ENCODE measurements at places on chromosomes 1 and 21. TPM values are rescaled to one million over a fixed set of nuclear protein-coding genes. Genes with fewer than 3 reads are reported as not detected.

DNA sequence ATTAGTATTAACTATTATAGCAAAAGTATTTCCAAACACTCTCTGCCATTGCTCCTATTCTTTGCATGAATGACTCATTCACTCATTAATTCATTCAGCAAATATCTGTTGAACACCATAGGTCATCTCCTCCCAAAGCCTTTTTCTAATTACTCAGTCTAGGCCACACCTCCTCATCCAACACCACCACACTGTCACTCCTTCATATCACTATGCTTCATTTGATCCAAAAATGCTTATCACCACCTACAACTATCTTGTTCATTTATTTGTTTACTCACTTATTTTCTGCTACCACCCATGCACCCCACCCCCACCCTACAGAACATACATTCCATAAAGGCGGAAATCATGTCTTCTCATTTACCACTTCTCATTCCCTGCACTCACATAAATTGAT, 94.4 kb upstream of the TNFSF4 start:
- no peak for DNase-seq

DNA sequence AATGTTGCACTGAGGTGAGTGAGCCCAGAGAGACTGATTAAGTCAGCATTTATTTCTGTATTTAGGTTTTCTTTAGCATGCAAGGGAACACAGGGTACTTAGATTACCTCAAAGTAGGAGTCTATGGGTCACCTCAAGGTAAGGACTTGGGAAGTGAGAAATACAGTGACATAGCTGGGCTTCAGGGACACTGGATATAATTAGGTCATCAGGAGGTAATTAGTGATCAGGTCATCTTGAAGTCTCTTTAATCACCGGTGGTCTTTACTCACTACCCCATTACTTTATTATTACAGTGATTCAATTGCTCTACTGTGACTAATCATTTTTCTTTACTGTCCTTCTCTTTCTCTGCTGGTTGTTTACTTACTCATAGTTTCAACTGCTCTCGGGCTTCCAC, 59.9 kb upstream of the KCNK1 start:
- DNase-seq = no peak

The UBASH3A gene
- not detected for total RNA-seq

The FABP3 gene
- total RNA-seq = 44.2 TPM

The LMX1A gene
- total RNA-seq = not detected

The AMY1A gene
- not detected for total RNA-seq

DNA sequence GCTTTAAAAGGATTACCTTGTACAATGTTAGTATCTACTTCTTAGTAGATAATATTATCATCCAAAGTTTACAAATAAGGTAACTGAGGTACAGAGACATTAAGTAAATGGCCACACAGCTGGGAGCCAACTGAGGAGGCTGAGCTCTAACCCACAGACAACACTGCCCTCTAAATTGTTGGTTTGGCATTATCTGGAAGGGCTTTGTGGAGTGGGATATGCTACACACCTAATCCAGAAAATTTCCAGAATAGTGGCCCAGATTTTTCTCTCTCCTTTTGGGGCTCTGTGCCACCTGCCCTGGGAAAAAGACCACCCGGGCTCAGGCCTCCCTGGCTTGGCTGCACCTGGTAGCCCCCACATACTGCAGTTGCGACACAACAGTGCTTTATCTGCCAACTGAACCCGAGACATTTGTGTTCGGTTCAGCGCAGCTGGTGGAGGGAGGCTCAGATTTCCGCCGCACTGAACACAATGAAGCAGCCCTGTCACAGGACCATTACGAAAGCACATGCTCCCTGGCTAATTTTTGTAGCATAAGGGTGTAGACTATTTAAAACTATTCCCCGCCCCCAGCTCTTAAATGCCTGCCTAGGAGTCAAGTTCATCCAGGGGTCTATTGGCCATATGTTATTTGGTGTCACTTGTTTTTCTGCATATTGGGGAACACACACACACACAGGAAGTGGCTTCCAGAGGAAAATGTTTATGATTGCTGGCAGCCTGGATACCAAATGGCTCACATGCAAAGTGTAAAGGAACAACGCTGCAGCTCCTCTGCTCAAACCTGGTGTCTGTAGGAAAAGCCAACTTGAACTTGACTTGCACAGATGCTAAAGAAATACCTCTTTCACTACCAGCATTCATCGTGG, 92.3 kb upstream of the ESRRG start:
- no peak for DNase-seq

DNA sequence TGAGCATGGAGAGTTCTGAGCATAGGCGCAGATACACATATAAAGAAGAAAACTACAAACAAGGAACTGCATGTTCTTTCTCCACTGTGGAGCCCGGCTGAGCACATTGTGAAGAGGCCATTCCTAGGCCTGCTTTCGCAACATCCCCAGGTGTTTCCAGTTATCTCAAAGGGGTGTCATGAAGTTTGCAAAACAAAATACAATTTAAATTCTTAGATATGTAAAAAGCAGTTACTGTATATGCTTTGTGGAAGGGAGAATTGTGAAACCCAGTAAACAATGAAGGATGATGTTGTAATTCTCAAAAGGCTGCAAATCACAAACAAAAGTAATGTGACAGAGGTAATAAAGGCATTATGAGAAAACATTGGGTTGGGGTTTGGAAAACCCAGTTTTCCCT, 98.6 kb upstream of the ZNF644 start:
- DNase-seq = no peak

The LCA5L gene
- total RNA-seq = 0.65 TPM

The NEK2 gene
- total RNA-seq = not detected

- no peak for DNase-seq
These were observed 692.3 kb downstream of the RWDD3 start for GRCh38 chr1:95926331-95926730.

The FCRLA gene
- total RNA-seq = not detected

GRCh38 chr1:150061632-150062101, 5.9 kb upstream of the VPS45 start:
- DNase-seq = peak; percentile 99

DNA sequence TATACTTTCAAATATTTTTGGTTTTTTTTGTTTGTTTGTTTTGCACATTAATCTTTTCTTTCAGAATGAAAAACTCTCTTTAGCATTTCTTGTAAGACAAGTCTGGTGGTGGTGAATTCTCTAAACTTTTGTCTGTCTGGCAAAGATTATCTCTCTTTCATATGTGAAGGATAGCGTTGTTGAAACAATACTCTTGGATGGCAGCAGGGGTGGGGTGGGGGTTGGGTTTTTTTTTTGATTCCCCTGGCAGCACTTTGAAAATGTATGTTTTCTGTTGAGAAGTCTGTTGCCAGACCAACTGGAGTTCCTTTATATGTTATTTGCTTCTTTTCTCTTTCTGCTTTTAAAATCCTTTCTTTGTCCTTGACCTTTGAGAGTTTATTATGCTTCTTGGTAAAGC, 160.2 kb downstream of the VAV3 start:
- no peak for DNase-seq

DNA sequence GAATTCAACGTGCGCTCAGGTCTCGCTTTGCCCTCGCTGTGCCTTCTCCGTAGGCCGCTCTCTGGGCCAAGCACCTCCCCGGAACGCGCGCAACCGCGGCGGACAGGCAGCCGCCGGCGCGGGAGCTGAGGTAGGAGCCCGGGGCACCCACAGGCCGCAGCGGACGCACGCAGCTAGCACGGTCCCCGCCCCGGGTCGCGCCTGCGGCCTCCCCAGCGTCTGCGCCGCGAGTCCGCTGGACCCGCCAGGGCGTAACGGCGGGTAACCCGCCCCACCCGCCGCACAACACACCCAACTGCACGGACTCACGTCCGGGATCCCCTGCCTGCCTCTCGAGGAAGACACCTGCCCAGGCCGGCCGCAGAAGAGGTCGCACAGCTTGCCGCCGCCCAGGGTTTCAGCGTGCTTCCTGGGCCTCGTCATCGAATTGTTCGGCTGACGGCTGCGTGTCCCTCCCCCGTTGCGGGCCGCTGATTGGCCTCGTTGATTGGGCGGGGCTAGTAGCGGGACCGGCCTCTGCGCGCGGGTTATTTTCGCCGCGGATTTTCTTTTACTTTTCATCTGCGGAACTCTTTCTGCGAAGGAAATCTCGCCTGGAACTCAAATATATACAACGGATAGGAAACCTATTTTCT, at the start of gene CLCC1:
TSS of gene CLCC1 (minus strand) at position 433 of the 635 bp plus-strand sequence. CDS start 13,047 bp downstream, outside the sequence.
- peak; percentile 87 for DNase-seq
